ENCODE measurements at places on chromosomes 13 and 19.

DNA sequence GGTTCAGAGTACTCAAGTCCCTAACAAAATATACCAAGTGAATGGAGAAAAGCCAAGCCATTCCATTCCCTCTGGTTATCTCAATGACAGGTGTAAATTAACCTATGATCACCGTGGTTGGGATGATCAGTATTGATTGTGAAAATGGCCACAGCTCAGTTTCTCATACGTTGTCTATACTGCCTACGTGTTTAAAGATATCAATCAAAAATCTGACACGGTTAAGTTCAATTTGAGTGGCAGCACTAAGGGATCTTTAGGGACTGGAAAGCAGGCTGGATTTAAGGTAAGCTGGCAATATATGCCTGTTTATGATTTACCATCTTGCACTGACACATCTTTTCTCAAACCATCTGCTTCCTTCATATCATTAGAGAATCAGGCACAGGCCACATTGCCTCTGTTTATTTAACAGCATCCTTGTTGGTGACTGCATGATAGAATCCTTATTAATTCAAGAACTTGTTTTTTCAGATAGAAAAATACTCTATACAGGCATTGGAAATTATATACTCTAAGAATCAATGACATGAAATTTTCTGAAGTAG lies 907.9 kb downstream of the PCDH9 start:
- no peak for DNase-seq

- DNase-seq: peak; percentile 42
Observed at GRCh38 chr13:100392709-100393630, 195.6 kb downstream of the GGACT start.

DNA sequence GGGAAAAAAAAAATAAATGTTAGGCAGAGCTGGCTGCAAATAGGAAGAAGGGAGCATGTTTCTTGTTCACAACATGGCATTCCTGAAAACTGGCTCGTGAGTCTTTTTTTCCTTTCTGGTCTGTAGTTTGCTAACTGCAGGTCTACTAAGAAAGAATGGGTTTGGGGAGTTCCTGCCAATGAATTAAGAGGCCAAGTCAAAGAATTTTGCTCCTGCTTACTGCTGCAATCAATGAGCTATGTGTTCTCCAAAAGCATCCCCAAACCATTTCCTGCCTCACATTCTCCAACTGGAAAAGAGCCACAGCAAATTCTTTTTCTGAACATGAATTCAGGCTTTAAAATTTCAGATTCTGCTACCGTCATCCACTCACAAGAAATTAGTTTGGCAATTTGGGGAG lies 88.6 kb downstream of the DCT start:
- no peak for DNase-seq

GRCh38 chr19:54921082-54921481 lies 15.1 kb downstream of the NCR1 start:
- no peak for DNase-seq

DNA sequence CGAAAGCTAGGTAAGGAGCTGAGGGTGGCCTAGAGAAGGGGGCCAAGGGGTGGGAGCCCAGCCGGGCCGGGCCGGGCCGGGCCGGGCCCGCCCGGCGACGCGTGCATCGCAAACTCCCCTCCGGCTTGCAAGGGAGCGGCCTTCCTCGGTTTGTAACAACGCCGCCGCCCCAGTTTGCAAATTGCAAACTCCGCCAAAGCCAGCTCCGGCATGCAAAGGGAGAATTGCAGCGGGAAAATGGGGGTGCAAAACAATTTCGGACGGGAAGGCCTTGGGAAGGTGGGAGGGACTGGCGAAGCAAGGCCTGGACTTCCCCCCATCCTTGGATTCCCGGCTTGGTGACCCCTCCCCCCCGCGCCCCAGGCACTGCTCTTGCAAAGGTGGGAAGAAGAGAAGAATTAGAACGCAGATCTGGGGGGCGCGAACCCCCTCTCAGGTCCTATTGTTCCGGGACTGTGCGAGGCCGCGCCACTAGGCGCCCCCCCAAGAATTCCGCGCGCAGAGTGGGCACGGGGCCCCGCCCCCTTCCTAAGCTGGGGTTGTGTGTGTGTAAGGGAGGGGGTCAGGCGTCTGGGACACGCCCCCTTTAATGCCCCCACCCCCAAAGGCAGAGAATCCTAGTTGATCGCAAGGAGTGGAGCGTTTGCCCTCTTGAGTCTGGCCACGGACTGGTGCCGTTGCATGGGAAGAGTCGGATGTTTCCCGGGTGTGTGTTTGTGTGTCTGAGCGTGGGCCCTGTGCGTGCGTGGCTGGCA lies 926 bp downstream of the PRR12 start:
- DNase-seq: peak; percentile 50

DNA sequence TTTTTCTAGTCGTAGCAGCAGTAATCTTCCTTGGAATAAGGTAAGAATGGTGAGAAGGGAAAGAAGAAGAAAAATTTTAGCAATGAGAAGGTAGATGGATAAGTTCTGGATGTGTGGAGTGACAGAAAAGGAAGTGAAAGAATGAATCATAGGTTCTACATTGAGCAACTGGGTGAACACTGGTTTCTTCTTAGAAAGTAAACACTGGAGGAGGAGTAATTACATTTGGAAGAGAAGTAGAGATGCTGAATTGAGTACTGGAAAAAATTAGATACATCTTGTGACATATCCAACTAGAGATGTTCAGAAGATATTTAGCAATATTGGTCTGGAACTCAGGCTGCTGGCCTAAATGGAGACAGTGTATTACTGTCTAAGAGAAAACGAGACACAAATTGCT lies 148.5 kb downstream of the GPC5 start:
- DNase-seq: no peak

Data from CD4-positive, alpha-beta memory T cell (primary cell).